ENCODE measurements at places on chromosomes 6 and 20. TPM values are rescaled to one million over a fixed set of nuclear protein-coding genes. Genes with fewer than 3 reads are reported as not detected.

VNN1 gene
- total RNA-seq = not detected

SSR1 gene
- total RNA-seq = 96.8 TPM

PRSS16 gene
- 11.8 TPM for total RNA-seq

GPRC6A gene
- 0.21 TPM for total RNA-seq

EPHA7 gene
- 7.3 TPM for total RNA-seq

RNF144B gene
- 9.0 TPM for total RNA-seq

KIZ gene
- total RNA-seq = 63.6 TPM

STAU1 gene
- 102 TPM for total RNA-seq

MMP24OS gene
- total RNA-seq = 14.6 TPM

PPP1R16B gene
- 12.0 TPM for total RNA-seq

GPR63 gene
- total RNA-seq = 19.6 TPM

CCR6 gene
- not detected for total RNA-seq
